Neural progenitor cell (in vitro differentiated cells): ENCODE measurements at places on chromosomes 5 and 9. TPM values are rescaled to one million over a fixed set of nuclear protein-coding genes. Genes with fewer than 3 reads are reported as not detected.

The TAS2R1 gene
- not detected in 2 replicates for total RNA-seq

DNA sequence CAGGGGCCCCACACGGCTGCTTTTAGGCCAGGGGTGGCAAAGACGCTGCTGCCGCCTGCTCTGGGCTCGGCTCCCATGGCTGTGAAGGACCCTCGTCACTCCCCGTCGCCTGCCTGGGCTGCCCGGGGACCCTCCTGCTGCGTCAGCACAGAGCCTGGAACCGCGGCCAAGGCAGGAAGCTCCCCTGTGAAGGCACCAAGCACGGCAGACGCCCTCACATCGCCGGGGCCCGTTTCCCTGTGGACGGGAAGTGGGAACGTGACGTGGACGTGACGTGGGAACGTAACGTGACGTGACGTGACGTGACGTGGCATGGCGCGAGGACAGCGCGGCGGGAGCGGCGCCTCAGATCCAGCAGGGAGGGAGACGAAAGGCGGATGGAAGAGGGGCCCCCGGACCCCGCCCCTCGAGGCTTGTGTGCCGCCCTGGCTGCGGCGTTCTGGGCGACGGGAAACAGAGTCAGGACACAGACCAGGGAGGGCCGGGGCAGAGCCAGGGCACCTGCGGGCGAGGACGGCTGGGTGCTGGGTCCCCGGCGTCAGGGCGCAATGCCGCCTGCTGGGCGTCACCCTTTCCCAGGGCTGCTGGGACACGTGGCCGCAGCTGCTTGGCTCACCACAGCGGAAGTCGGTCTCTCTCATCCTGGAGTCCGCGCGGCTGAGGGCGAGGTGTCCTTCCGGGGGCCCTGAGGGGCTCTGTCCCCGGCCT is 53.1 kb downstream of the MRPL36 start:
- no peak for DNase-seq

DNA sequence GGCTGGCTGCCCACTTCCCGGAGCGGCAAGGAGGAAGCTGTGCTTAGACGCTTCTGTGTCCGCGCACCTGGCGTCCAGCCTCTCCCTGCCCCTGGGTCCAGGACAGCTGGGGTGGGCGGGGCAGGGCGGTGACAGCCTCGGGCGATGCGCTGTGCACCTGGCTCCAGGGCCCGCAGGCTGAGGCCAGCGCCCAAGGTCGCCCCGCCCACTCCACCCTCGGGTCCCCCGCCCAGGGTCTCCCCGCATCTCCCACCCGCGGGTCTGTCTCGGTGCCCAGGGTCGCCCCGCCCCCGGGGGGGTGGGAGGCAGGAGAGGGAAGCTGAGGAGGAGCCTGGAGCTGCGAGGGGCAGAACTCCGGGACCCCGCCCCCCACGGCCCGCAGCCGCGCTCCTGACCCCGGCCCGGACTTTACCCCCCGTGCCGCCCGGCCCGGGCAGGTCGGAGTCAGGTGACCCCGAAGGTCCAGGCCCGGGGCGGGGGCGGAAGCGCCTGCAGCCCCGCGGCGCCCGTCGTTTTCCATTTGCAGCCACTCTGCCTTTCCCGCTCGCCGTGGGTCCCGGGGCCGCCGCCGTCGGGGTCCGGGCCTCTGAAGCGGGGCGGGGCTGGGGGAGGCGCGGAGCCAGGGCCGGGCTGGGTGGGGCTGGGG is at the start of gene ENTPD8:
ENTPD8 (minus strand) TSS at position 69 of the 646 bp plus-strand sequence. CDS start 3,072 bp downstream, outside the sequence.
- DNase-seq, result peak; percentile 87

GRCh38 chr9:87089929-87090328 is 142.6 kb upstream of the GAS1 start:
- DNase-seq, result no peak

The KIAA1958 gene
- total RNA-seq, result 29.8 and 31.4 TPM in 2 replicates

- DNase-seq, result peak; percentile 61
Measured at GRCh38 chr9:32344551-32345182, 39.8 kb upstream of the ACO1 start.

DNA sequence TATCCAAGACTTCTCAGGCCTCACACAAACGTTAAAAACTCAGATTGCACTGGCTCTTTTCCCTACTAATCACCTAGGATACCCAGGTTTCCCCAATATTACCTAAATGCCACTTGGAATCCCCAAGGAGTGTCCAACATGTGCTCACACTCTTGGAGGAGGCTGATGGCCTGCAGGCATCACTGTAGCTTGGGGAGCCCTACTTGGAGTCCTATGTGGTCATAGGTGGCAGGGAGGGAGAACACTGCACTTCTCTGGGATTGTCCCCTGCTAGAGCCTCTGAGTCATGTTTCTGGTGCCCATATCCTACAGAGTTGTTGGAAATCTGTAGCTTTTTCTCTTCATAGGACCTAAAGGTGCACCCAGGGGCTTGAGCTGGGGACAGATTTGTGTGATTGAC is 433.7 kb downstream of the ARHGEF28 start:
- DNase-seq, result no peak

- DNase-seq, result peak; percentile 63
Measured at GRCh38 chr9:36486933-36487481, 85.7 kb upstream of the MELK start.

- no peak for DNase-seq
Measured at GRCh38 chr9:7286101-7286500, 513.5 kb downstream of the DMAC1 start.

DNA sequence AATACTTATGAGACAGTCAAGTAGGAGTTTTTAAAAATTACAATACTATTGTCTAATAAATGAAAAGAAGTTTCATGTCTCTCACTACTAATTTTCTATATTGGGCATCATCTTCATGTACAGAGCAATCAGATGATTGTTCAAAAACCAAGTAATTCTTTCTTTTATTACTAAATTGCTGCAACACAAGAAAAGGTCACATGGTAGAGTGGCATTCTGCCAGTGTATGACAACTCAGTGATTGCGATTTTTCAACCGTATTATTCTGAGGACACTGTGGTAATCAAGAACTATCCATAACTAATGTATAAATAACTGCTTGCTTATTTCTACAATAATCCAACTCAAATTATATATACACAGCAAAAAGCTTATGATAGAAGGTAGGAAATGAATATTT is 96.7 kb upstream of the GRHPR start:
- DNase-seq, result no peak

DNA sequence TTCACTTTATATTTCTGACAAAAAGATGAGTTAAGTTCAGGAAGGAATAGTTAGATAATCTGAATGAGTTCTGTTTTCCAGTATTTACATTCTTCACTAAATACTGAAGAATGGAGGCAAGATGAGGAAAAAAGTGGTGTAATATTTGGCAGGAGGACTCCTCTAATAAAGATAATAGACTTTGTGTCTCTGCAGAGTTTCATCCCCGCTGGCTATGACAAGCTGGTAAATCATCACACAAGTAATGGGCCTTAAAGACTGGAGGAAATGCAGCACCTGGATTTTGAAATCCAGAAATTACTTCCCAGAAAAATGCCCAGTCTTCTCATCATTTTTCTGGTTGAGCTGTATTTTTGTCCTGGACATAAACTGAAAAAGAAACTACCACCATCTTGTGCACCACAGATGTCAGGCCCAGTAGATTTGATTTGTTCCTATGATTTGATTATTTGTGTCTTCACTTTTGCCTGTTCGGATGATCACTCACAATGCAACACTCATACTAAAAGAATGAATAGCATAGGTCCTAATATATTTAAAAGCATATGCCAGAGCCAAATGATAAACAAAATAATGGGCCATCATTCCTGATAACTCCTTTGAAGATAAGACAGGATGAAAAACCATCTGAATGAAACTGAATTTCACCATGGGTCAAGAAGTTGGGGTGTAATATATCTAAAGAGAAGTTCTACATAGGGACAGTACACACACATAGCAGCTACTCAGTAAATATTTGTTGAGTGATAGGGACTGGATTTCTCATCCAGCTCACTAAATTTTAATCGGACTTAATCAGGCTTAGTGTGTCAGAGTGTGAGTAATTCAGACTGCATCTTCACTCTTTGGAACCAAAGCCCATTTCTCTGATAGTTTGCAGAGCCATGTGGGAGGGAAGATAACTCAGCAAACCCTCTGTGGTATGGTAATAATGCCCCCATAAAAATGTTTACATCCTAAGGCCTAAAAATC is 200.5 kb downstream of the HINT1 start:
- no peak for DNase-seq

GRCh38 chr9:5516453-5517220 is 6.3 kb downstream of the PDCD1LG2 start:
- DNase-seq, result no peak

GRCh38 chr9:21210311-21210710 is 3.4 kb upstream of the IFNA10 start:
- DNase-seq, result no peak

DNA sequence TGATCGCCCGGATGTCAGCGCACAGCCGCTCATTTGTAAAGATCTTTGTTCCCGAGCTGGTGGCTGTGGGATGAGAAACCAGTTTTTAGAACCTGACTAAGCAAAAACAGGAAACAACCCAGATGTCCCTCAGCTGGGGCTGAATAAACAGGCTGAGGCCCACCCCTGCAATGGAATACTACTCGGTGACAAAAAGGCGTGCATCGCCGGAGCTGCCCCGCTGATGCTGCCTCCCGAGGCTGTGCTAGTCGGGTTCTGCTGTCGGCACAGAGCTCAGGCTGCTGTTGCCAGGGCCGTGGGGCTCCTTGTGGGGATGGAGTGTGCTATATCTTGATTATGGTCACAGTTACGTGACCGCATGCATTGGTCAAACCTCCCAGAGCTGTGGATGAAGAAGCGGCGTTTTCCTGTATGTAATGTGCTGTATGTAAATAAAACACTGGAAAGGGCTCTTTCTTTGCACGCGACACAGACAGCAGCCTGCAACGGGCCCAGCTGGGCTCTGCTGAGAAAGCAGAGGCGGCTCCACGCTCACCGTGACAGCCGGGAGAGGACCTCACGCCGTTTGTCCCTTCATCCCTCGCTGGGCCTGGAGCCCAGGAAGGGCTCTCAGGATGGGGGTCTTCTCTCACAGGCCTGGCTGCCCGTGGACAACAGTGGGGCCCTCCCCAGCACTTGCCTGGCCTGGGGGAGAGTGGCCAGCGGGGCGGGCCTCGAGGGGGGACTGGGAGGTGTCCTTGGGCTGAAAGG is 51.5 kb upstream of the RNU6ATAC start:
- DNase-seq, result no peak

The ADAMTS13 gene
- total RNA-seq, result 2.4 and 6.1 TPM in 2 replicates

- DNase-seq, result peak; percentile 31
Measured at GRCh38 chr5:58501778-58502417, 10.7 kb downstream of the GAPT start.

- no peak for DNase-seq
Measured at GRCh38 chr5:107376546-107377276, 294.0 kb downstream of the EFNA5 start.

The FSTL4 gene
- total RNA-seq, result 0.95 and 2.3 TPM in 2 replicates

- DNase-seq, result no peak
Measured at GRCh38 chr5:89396278-89396954, 513.4 kb upstream of the MEF2C start.

DNA sequence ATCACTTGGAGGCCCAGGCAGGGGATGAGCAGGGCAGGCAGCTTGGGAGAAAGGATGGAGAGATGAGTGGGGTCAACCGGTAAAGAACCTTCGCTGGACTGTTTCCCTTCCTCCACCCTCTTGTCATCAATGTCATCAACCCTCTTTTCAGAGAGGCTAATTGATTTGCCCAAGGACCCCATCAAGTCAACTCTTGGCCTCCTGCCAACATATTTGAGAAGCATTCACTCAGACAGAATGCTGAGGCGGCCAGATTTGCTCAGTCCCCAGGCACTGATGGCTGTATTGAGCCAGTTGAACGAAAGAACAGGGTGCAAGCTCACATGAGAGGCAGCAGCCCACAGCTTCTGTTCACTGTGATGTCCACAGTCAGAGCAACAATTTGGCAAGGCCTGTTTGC is 193.5 kb downstream of the RFK start:
- DNase-seq, result no peak

DNA sequence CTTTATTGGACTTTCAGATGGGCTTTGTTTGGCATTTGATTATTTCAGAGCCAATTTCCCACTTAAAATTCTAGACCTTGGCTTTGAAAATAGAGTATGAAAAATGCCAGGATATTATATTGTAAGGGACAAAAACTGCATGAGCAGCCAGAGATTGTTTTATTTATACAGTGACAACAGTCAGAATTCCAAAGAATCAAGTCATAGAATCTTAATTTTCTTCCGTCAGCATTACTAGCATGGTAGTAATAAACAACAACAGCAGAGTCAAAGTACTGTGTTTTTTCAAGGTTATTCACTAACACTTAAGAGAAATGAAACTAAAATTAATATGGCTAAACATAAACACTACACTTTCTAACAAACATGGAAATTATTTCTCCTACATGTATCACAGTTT is 52.2 kb downstream of the MLLT3 start:
- DNase-seq, result no peak

The CTSV gene
- total RNA-seq, result 40.4 and 52.2 TPM in 2 replicates

- DNase-seq, result no peak
Measured at GRCh38 chr9:13266167-13266566, 13.3 kb downstream of the MPDZ start.

The MPDZ gene
- total RNA-seq, result 64.1 and 88.3 TPM in 2 replicates

GRCh38 chr5:148484651-148485050 is 100.9 kb downstream of the FBXO38 start:
- DNase-seq, result no peak

DNA sequence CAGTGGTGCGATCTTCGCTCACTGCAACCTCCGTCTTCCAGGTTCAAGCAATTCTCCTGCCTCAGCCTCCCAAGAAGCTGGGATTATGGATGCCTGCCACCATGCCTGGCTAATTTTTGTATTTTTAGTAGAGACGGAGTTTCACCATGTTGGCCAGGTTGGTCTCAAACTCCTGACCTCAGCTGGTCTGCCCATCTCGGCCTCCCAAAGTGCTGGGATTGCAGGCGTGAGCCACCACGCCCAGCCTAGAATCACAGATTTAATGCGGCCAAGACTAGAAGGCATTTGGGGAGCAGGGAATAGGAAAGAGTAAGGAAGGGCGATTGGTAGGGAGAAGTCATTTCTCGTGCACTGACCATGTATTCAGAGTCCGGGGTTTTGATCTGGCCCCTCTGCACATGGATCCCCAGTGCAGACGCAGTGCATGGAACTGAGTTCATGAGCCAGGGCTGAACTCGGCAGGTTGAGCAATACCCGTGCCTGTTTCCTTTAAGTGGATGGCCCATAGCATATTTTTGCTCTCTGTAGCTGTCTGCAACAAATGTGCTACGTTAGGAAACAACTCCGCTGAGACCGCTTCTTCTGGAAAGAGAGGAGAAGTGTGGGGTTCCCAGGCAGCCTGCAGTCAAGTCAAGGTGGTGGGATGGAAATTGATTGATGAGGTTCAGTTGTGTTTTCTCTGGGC is 3.4 kb upstream of the HMCN2 start:
- no peak for DNase-seq

- no peak for DNase-seq
Measured at GRCh38 chr5:148454576-148454975, 70.8 kb downstream of the FBXO38 start.

- DNase-seq, result peak; percentile 8
Measured at GRCh38 chr9:16257604-16258003, 612.9 kb downstream of the BNC2 start.

The IFNK gene
- not detected in 2 replicates for total RNA-seq
